ENCODE measurements at places on chromosomes 4 and X. TPM values are rescaled to one million over a fixed set of nuclear protein-coding genes. Genes with fewer than 3 reads are reported as not detected.
A peak's percentile ranks its signal among the peaks of the same experiment; 100 is the strongest.

Gene PRIMPOL
- polyA plus RNA-seq, result 12.0 TPM

Gene TLR3
- polyA plus RNA-seq, result 1.8 TPM

Gene CCNB3
- polyA plus RNA-seq, result not detected

Gene LAS1L
- 10.2 TPM for polyA plus RNA-seq

Gene SH3D19
- 84.7 TPM for polyA plus RNA-seq

Gene PAGE5
- not detected for polyA plus RNA-seq

Gene GLRA2
- polyA plus RNA-seq, result 0.42 TPM

Gene MTMR1
- polyA plus RNA-seq, result 12.0 TPM

Gene TREX2
- not detected for polyA plus RNA-seq

Gene MAGEC3
- not detected for polyA plus RNA-seq

Gene SGCB
- 11.8 TPM for polyA plus RNA-seq

Gene SPACA5
- polyA plus RNA-seq, result not detected

Gene ERVMER34-1
- polyA plus RNA-seq, result not detected

Gene CXXC4
- polyA plus RNA-seq, result 0.46 TPM

DNA sequence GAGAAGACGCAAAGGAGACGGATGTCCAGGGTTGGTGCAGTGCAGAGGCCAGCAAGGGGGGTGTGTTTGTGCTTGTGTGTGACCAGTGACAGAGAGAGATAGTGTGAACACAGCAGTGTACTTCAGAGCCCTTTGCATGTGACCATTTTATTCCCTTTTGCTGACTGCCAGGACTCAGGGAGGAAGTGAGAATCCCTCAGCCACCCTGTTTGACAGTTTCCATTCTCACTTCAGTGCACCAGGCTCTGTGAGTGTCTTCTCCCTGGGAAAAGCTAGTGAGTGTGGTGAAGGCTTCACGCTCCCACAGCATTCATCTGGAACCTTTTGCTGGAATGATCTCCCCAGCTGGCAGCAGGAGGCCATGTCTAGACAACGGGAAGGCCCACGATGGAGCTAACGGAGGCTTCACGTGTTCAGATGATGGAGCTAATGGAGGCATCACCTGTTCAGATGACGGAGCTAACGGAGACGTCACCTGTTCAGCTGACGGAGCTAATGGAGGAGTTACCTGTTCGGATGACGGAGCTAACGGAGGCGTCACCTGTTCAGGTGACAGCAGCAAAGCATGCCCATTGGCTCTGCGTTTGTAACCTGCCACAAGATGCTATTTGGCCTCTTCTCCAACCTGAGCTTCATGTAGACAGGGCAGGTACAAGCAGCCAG is 195.4 kb downstream of the AFAP1 start:
- no peak for DNase-seq

DNA sequence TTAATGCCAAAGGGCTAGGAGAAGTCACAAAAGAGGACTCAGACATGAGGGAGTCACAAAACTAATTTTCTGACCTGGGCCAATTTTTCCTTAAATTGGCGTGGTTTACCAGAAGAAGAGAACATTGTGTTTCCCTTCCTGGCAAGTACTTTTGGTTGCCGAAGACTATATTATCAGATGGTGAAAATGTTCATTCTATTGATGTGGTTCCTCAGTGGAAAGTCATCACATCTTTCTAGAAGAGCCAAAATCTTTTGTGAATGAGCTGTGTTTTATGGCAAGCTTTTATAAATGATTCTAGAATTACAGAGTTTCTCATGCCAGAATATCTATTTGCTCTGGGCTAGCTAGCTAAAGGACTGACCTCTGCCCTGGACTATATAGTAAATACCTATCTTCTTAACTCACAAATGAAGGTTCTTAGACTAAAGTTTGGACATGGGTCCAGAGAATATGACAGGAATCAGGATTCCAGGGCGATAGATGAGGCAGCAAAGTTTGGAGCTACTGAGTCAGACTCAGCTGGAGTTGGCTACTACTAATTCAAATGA is 288.9 kb downstream of the IL1RAPL2 start:
- DNase-seq, result no peak

DNA sequence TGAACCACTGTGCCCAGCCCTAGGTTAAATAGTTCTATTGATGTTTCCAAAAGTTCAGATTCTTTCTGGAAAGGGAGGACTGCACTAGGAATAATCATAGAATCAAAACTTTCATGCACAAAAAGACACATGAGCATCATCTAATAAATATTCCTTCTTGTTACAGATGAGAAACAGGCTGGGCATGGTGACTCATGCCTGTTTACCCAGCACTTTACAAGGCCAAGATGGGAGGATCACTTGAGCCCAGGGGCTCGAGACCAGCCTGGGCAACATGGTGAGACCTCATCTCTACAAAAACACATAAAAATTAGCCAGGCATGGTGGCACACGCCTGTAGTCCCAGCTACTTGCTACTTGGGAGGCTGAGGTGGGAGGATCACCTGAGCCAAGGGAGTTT is 27.7 kb downstream of the LARP7 start:
- DNase-seq, result no peak

GRCh38 chrX:105759598-105759997 is 62.7 kb upstream of the NRK start:
- no peak for DNase-seq

DNA sequence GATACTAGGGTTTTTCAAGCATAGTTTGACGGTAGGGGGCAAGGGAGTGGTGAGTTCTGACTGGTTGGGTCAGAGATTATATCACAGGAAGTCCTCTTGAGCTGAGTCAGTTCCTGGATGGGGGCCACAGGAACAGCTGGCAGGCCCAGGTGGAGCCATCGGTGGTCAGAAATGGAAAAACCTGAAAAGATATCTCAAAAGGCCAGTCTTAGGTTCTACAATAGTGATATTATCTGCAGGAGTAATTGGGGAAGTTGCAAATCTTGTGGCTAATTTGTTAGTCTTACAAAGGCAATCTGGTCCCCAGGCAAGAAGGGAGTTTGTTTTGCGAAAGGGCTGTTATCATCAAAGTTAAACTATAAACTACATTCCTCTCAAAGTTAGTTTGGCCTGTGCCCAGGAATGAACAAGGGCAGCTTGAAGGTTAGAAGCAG is 159.3 kb downstream of the PTCHD1 start:
- no peak for DNase-seq

- DNase-seq, result peak; percentile 93
Observed at GRCh38 chrX:21839334-21840192, at the start of gene MBTPS2. TSS of gene MBTPS2 (plus strand) at chrX:21839617. CDS start at chrX:21839735, 118 bp downstream.

GRCh38 chr4:47538825-47539154 is 53.7 kb downstream of the ATP10D start:
- DNase-seq, result no peak

DNA sequence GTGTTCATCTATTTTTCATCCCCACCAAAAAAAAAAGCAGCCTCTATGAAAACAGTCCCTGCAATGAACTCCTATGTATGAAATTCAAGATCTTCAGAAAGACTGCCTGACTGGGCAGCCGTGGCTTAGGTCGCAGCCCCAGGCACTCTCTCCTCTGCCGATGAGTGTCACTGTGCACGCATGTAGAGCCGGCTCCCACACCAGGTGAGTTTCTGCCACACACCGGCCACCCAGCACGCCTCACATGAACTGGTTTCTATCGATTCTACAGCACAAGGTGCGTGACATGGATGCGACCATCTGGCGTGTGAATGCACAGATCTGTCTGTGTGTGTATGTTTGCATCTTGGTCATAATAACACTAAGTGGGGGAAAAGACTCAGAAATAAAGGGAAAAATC is 140.4 kb downstream of the AFAP1 start:
- DNase-seq, result no peak

DNA sequence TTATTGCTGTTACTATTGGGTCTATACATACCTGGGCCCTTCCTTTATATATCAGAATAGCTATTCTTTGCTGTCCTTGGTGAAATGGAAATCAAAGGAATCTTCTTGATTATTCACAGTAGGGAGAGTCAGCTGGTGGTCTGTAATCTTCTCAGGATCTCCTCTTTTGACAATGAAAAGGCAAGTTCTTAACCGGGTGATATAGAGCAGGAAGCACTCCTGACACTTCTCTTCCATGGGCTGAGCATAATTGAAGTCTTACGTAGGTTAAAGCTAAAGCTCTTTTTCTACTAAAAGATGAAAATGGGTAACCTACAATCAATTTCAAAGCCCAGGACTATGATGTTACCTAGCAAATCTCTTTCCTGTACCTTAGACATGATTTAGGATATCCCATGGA is 274.9 kb upstream of the LCORL start:
- DNase-seq, result no peak

DNA sequence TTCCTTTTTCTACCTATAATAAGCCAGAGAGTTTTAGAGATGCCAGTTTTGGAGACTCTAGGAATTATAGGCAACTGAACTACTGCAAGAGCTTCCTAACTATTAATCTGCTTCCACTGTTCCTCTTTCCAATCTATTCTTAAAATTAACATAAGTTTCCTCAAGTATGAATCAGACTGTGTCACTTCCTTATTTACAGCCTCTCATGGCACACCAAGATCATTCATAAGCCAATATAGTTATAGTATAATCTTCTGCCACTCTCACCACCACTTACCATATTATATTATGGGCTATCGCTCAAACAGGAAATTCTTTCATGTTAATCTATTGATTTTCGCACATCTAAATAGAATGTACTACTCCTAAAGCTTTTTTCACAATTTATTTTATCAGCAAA is 383.5 kb downstream of the STPG2 start:
- no peak for DNase-seq

DNA sequence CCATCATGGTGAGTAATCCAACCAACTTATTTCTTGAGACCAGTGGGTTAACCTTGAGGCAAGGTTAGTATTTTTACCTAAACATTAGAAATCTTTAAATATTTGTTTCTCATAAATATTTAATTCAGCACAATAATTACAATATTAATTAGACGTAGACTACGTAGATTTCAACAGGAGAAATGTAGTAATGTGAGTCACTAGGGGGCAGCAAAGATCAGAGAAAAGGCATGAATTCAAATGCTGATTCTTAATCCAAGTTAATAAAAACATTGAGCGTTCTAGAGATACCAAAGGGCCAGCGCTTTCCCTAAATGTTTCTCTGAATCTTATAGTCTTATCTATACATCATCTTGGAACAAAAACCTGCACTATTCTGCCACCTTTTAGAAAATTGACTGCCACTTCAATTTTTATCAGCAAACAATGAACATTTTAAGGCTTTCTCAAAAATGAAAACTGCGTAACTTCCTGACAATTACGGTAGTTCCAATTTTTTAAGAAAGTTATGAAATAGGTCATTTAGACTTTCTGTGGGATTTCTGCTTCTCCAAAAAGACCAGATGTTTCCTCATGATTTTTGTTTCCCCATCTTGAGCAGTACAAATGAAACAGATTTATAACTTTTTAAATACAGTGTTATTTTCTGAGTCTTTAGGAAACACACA is 180.7 kb downstream of the GASK1B start:
- DNase-seq, result no peak

DNA sequence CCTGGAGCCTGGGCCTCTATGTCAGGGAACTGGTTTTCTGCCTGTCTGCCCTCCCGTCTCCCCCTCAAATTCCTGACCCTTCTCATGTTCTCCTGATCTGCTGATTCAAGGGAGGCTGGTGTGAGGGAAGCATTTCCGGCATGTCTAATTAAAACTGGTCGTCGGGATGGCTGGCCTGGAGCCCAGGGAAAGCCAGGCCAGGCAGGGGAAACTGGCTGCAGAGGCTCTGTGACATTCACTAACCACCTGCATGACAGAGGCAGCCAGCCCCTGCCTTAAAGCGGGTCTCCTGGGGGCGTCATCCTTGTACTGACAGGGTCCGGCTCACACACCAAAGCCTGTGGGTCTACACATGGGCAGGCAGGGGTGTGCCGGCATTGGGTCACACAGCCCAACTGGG is 35.2 kb downstream of the ABLIM2 start:
- DNase-seq, result no peak

- peak; percentile 85 for DNase-seq
Observed at GRCh38 chrX:131778269-131779218, 234.7 kb downstream of the OR13H1 start.

DNA sequence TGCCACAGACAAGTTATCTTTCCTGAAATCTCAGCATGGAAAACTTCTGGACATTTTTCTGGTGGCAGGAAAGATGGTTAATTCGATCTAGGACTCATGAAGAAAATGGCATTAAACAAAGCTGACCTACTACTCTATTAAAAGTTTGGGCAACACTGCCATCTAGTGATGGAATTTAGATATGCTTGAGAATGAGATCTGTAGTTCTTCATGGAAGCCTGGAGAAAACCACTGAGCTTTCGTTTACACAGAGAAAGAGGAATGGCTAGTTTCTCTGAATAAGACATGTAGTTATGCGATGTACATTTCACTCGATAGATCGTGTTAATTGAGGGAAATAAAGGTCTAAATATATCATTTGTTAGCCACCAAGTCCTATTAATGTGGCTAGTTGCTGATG is 51.7 kb upstream of the CHRDL1 start:
- no peak for DNase-seq

GRCh38 chrX:54166915-54167314 is 16.1 kb downstream of the FAM120C start:
- no peak for DNase-seq

GRCh38 chr4:79413032-79413885 is 5.2 kb upstream of the GK2 start:
- no peak for DNase-seq

DNA sequence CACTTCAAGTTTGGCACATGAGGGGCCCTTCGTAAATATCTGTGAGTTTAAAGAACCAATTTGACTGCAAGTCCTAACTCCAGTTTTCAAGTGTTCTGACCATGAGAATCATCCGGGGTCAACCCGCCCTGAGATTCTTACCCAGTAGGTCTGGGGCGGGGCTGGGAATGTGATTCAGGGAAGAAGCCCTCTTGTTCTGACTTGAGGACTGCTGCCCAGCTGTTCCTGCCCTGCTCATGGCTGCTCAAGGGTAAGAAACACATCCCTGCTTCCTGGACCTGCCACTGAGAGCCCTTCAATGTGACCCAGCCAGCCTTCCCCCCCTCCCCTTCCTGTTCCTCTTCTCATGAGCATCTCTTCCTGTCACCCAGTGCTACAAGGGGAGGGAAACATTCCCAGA is 92.7 kb upstream of the PGRMC2 start:
- no peak for DNase-seq

- DNase-seq, result no peak
Observed at GRCh38 chr4:54378461-54378860, 149.4 kb downstream of the PDGFRA start.

- DNase-seq, result no peak
Observed at GRCh38 chr4:11119474-11119873, 309.2 kb downstream of the HS3ST1 start.

DNA sequence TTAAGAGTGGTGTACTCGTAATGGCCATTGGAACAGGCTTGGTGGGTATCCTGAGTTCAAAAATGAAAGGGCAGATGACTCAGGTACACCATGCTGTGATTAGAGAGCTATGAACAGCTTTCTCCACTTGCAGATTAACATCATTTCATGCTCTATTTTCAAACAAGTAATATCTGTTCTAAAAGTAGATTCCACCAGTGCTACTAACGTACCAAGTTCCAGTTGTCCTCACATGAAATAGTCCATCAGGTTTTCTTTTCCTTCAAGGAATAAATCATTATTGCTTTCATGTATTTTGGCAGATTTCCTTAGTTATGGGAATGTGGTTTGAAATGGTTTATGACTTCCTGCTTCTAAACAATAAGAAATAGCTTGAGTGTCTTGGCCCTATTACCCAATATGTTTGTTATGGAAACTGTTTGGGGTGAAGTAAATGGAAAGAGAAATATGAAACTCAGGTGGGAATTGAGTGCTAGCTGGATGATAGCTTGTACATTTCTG is 49.9 kb downstream of the PCDH7 start:
- DNase-seq, result no peak
